MG63 (cell line): ENCODE measurements at places on chromosomes 6 and 20.

DNA sequence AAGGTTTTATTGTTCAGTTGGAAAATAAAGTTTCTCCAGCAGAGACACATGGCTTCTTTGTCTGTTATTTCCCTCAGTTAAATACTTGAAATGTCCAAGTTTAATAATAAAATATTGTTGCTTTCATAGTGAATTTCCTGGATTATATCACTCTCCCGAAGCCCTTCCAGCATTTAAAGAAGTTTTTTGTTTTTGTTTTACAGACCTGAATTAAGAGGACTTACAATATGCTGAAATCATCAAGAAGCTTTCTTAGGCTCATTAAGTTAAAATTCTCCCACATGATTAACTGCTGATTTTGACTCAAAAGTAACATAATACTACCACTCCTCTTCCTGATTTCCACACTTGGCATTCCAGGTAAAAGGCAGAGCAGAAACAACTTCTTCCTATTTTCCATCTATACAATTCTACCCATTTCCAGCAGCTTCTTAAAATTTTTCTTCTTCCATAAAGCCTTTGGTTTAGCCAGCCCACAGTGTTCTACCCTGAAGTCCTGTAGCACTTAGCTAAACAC lies 35.8 kb downstream of the PDSS2 start:
- no peak for DNase-seq

- DNase-seq, result no peak
Measured at GRCh38 chr6:39086294-39086693, 28.7 kb downstream of the SAYSD1 start.

- no peak for DNase-seq
Measured at GRCh38 chr20:15645816-15646215, 927.4 kb downstream of the KIF16B start.

- no peak for DNase-seq
Measured at GRCh38 chr20:47178277-47178676, 178.2 kb downstream of the ZMYND8 start.

DNA sequence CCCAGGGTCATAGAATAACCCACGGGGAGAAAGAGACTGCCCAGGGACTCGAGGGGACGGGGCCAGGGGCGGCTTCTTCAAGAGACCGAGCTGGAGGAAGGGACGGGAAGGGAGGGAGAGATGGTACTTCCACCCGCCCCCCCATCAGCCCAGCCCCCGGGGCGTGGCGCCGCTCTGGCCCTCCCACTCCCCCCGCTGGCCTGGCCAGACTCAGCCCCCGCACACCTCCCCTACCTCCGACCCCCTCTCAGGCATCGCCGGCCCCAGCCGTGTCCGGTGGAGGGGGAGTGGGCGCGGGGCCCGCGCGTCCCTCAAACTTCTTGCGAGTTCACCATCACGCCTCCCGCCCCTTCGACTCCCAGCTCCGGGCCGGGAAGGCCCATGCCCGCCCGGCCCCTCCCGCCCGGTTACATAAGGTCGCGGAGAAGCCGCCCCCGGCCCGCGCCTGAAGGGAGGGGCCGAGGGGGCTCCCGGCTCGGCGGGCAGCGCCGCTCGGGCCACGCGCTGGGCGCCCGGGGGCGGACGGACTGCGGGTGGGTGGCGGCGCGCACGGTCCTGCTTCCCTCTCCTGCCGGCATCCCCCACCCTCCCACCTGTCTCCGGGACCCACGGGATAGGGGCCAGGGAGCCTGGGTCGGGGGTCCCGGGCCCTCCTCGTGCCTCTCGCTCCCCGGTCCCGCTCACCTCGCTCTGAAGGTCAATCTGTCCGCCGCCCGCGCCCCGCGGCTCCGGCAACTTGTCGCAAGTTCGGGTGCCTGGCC lies 562 bp downstream of the TFEB start:
- peak; percentile 70 for DNase-seq

GRCh38 chr20:641516-641875 lies 11.5 kb downstream of the SRXN1 start:
- DNase-seq, result no peak

- DNase-seq, result no peak
Measured at GRCh38 chr6:42471142-42471541, 19.4 kb upstream of the TRERF1 start.

- no peak for DNase-seq
Measured at GRCh38 chr6:152078804-152079203, 271.3 kb downstream of the ESR1 start.

- no peak for DNase-seq
Measured at GRCh38 chr6:73724389-73724788, 28.4 kb downstream of the CD109 start.

GRCh38 chr20:56628015-56628872 lies 862 bp upstream of the TFAP2C start:
- peak; percentile 28 for DNase-seq

- DNase-seq, result no peak
Measured at GRCh38 chr20:25499855-25500434, 85.4 kb downstream of the NINL start.

GRCh38 chr6:43516367-43516696 lies 394 bp downstream of the YIPF3 start:
- no peak for DNase-seq

DNA sequence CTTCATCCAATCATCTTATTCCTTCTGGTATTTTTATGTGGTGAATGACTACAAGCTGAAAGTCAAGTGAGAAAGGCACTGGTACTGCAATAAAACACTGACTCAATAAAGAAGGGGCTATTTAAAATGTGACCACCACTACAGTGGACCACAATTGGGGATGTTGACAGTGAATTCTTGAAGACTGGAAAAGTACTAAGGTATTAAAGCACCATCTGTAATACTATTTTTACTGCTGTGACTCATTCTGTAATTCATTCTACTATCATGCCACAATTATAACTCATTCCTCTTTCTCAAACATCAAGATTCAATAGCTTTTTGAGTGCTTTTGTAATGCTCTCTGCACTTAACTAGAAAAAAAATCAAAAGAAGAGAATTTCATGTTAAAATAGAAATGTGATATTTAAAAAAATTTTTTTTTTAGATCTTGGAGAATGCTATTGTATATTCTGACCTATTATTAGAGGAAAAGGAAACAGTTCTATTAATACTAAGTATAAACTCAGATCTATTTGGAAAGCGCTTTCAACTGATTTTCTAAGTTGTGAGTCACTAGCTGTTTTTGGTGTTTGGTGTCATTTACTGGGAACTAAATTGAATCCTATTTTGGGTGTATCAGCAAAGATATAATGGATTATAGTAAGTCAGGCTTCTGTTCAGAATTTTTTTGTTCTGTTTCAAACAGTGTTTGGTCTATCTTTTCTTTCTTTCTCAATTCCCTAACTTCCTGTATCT lies 104.7 kb upstream of the TMEM170B start:
- no peak for DNase-seq

DNA sequence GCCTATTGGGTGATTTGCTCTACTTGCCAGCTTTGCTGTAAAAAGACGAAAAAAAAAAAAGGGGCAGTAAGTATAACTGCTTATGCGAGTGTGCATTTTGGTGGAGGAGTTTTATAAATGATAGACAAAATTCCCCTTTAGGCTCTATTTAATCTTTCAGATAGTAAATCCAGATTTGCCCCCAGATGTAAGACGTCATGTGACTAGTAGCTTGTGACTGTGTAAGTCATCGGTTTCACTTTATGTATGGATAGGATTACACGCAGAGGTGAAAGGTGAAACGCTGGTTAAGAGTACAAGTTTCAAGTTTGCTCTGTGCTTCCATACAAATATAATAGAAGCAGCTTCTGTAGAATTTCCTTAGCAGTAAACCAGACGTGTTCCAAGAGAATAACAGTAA lies 7.9 kb downstream of the RAB32 start:
- no peak for DNase-seq

DNA sequence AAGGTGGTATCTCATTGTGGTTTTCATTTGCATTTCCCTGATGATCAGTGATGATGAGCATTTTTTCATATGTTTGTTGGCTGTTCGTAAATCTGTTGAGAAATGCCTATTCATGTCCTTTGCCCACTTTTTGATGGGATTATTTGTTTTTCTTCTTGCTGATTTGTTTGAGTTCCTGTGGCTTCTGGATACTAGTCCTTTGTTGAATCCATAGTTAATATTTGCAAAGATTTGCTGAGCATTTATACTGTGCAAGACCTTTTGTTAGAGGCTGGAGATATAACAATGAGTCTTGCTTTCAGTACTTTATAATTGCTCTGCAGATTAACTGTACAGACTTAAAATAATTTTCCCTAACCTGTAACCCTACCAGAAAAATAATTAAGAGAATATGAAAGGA lies 35.6 kb downstream of the PDE7B start:
- DNase-seq, result no peak

DNA sequence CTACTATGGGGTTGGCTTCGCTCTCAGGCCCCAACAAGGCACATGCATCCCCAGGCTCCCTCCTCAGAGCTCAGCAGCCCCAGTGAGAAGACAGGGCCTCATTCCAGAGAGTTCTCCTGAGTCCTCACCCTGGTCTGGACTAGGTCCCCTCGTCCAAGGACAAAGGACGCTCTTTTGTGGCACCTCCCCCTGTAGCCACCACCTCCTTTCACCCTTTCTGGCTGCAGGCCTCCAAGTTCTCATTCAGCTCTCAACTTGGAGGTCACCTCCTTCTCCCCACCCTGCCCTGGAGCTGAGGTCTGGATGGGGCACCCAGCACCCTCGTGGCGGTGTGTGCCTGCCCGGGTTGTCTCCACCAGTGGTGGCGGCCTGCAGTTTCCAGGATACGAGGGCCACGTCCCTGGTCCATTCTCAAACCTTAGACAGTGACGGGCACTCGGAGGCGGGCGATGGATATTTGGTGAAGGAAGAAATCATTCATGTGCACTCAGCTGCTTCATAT lies 2.5 kb downstream of the UNC93A start:
- DNase-seq, result no peak

DNA sequence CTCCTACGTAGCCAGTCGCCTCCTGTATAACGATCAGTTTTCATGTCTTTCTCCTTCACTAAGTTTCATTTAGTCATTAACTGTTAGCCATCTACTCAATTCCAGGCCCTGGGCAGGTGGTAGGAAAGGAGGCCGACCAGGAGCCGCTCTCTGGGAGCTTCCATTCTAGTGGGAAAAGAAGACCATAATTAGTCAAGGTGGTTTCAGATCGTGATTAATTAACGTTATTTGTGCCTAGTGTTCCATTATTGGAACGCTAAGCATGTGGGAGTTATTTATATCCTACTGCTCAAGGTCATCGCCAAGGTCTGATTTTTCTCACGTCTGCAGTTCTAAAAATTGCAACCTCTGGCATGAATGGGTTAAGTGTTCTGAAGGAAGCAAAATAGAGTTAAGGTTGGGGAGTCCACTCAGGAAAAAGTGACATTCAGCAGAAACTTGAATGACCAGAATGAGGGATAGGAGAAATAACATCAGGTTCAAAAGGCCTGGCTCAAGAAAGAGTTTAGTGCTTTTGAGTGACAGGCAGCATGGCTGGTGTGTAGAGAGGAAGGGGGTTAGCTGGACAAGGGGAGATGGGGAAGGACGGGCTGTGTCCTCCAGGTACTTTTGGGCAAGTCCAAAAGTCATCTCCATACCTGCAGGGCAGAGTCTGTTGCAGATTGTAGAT lies 812 bp downstream of the SLC9A8 start:
- DNase-seq, result no peak

- DNase-seq, result peak; percentile 20
Measured at GRCh38 chr6:113495521-113495920, 361.6 kb upstream of the MARCKS start.

DNA sequence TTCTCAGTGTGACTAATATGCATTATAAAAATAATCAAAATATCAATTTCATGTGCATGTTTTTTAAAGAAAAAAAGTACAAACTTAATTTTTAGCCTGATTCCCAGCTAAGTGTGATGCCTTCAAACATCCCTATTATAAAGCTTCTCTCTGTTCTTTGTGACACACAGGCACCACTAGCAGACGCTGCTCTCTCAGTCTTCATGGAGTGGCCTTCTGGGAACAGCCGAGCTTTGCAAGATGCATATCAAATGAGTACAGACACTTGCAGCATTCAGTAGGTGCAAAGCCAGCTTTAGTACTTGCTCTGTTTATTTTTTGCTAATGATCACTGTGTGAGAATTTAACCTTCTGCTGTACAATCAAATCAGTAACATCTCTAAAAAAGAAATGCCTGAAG lies 340.0 kb downstream of the ADGRB3 start:
- DNase-seq, result no peak

DNA sequence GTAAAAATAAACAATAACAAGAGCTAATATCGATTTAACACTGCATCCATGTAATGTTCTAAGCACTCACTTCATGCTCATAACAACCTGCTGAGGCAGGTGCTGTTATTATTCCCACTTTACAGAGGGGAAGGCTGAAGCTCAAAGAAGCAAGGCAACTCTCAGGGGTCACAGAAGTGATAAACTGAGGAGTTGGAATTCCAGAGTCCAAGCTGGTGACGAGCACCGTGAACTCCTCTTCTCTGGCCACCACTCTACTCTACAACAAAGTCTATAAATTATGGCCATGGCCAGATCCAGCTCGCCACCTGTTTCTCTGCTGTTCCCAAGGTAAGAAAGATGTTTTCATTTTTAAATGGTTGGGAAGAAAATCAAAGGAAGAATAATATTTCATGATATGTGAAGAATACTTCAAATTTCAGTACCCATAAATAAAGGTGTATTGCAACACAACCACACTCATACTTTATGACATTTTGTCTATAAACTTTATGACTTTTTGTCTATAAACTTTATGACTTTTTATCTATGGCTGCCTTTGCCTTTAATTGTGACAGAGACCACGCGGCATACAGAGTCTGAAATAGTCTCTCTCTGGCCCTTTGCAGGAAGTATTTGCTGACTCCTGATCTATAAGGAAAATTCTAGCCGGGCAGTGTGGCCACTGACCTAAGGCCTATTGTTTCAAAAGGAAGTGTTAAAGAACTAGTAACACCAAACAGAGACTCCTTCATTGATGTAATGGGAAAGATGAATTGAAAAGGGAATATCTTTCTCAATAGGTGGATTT lies 113.2 kb upstream of the KCNG1 start:
- no peak for DNase-seq

GRCh38 chr6:12751694-12752325 lies 35.2 kb downstream of the PHACTR1 start:
- peak; percentile 57 for DNase-seq

- DNase-seq, result no peak
Measured at GRCh38 chr20:59217794-59218280, 54.2 kb downstream of the ZNF831 start.

DNA sequence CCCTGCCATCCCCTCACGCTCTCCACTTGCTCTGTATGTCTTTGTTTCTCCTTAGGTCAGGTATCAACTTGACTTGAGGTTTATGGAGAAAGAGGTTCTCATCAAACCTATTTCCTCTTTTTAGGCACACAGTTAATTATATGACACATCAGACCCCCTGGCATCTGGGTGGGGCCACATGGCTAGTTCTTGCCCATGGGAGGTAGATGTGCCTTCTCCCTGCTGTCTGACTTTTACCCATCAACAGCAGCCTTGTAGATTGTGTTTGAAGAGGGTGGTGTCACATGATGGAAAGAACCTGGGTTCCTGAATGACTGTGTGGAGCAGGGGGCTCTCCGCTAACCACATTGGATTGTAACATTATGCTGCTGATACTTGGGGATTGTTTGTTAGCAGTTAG lies 7.2 kb upstream of the UQCC2 start:
- no peak for DNase-seq

DNA sequence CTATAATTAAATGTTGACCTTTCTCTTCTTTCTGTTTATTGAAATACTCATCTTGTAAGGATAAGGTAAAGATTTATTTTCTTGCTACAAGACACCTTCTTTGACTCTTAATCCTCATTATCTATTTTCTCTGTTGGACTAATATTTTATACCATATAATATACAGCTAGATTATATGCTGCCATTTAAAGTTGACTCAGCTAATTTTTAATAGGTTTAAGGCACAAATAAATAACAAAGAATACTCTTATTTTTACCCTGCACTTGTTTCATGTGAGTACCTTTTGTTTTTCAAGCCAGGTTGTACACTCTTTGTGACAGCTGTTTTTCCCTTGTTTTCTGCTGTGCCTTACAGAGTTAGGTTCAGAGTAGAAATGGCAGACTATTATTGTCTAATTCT lies 83.9 kb upstream of the ASCC3 start:
- no peak for DNase-seq
